ENCODE measurements at places on chromosomes 12 and 14. TPM values are rescaled to one million over a fixed set of nuclear protein-coding genes. Genes with fewer than 3 reads are reported as not detected.

DNA sequence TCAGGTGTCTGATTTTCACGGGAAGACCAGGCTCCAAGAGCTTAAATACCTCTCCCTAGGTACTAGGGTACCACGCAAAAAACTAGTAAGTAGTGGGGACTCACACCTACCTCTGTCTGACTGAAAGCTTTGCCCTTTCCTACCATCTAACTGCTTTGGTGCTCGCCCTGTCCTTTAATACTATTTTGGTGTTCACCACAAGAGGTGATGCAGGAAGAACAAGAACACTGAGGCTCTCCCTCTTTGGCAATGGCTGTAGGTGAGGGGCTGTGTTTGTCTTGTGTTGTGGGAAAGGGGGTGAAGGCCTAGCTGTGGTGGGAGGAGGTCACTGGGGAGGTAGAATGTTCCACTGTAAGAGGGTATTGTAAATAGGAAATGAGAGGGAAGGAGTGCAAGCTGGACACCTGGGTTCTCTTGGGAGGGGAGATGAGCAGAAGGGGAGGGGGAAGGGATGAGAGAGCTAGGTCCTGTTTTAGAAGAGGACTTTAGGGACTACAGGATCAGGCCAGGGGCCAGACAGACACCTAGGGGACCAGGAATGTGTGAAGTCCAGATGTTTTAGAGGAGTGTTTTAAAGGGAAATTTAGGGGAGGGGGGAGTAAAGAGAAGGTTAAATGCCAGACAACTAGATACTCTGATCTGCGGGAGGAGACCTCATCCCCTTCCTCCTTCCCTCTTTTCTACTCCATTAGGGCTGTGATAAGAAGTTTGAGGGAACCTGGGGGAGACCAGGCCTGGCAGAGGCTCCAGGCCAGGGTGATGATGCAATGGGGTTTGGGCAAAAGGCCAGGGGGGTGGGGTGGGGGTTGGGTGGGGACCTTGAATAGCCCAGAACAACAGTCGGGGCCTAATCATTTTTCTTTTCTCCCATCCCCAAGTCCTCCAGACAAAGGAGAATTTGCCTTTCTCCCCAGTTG, 2.1 kb downstream of the ITGA5 start:
- no peak for DNase-seq

DNA sequence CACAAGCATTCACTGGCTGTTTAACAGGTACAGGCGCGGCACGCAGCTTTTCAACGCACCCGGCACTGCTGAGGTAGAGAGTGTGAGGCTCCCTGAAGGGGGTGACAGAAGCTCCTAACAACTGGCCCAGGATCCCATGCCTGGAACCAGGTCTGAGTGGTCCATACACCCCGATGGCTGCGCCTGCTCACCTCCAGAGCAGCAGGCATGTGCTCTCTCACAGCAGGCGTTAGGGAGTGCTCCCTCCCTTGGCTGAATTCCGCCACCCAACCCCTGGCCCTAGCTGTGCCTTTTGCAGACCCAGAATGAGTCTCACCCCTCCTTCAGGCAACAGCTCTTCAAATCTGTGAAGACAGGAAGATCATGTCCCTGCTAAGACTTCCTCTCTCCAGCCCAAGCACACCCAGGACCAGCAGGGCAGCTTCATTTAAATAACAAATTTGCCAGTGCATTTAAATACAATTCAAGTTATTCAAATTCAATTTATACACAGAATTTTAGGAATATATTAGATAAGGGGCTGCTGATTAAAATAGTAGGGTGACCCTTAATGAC, 86.0 kb downstream of the SETD3 start:
- no peak for DNase-seq

GRCh38 chr12:124233846-124234640, 60.9 kb upstream of the RFLNA start:
- DNase-seq: no peak

DNA sequence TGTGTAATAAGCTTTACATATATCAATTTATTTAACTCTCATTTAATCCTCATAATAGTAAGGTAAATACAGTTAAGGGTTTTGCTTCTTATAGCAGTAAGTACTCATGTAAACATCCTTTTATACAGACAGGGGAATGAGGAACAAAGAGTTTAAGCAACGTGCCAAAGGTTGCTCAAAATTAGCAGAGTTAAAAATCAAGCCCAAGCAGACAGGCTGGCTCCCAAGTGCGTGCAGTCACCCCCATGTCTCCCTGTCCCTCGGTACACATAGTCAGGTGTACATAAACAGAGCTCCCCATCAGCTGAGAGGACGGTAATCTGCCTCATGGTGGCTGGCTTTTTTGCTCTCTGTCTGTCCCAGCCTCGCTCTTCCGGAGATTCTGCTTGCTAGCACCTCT, 126.4 kb downstream of the DERA start:
- DNase-seq: no peak

DNA sequence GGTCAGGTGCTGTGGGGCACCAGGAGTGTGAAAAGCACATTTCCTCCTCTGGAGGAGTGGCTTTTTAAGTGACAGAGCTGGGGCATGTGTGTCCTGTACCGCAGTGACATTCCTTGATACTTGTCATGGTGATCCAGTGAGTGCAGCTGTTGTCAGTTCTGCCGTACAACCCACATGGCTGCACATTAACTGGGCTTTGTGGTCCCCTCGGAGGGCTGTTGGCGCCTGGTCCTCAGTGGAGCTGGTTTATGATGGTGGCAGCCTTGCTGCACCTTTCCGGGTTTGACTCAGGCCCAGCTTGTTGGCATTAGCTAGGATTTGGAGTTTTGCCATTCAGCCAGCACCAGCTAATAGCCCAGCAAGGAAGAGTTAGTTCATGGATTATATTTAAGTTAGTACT, 77.0 kb downstream of the SLC25A47 start:
- DNase-seq: no peak

DNA sequence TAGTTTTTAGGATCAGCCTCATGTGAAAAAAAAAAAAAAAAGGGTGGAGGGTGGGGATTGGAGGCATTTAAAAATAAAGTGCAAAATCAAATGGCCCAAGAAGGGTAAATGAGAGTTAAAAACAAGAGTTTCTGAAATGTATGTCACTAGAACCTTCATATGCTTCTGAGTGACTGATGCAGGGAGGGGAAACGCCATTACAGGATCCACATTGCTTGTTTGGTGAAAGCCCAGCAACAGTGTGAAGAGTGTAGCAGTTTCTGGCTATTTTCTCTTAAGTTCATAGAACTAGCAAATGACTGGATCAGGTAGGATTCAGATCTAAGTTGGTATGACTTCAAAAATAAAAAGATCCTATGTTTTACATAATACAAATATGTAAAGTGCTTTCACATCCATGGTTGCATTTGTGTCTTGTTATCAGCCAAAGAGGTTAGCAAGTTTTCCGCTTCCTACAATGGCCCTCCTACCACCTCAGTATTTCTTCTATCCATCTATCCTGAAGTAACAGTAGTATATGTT, 2.9 kb downstream of the CHPT1 start:
- DNase-seq: no peak

DNA sequence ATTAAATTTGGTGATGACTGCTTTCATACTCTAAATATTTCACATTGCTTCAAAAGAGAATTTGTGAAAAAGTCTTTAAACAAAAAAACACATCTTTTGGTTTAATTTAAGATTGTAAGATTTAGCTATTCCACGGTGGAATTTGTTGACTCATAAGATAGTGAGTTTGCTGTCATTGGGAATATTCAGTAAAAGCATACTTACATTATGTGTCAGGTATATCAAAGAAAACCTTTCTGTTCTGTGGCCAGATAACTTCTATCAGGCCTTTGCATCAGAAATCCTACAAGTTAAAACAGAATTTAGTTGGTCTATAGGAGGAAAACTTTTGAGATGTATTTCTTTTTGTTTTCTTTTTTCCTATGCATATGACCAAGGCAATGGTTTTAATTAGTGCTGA, 148.8 kb upstream of the E2F7 start:
- no peak for DNase-seq

GRCh38 chr12:124387528-124387911, 92.6 kb downstream of the RFLNA start:
- no peak for DNase-seq

DNA sequence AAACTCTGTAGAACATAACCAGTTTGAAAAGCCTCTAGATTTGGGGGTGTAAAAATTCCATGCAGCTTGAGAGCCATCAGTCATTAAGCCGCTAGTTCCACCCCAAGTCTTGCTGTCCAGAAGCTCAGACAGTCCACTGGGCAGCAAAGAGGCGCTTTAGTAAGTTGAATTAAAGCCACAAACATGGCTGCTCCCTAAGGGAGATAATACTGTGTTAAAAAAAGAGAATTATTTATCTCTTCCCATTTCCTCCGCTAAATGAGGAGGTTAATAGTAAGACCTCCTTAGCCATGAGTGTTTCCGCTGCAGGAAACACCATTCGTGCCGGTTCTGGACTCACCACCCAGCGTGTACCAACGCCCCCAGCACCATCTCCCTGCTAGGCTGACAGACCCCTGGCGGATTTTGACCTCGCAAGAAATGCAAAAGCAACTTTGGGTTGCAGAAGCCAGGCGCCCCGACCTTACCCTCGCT, 536 bp downstream of the TM7SF3 start:
- DNase-seq: no peak

GRCh38 chr14:104385531-104386101, 193.9 kb upstream of the C14orf180 start:
- no peak for DNase-seq

- no peak for DNase-seq
Observed at GRCh38 chr14:99280852-99281251, 8.9 kb upstream of the BCL11B start.

- DNase-seq: no peak
Observed at GRCh38 chr14:53252141-53252540, 99.0 kb upstream of the DDHD1 start.

GRCh38 chr14:68807148-68807600, 14.3 kb upstream of the ZFP36L1 start:
- no peak for DNase-seq

DNA sequence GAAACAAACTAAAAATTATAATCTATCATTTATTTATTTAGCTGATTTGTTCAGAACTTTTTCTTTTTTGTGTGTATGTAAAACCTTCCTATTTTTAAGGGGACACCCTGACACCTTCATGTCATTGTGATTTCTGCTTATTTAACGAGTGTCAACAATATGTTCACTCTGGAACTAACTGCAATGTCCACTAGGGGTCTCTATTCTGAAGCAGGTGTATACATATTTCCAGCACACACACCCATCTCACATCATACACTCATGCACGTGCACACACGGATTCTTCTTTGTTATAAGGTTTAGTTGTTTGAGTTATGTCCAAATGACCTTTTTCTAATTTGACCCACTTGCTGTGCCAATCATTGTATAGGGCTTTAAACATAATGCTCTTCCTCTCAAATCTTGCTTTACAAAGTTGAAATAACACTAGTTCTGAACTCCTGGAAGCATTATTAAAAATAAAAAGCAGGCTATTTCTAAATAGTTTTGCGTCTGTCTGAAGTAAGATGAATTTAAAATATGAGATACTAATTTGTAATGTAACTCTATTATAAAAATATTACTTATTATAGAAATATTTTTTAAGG, 15.5 kb downstream of the E2F7 start:
- DNase-seq: no peak

DNA sequence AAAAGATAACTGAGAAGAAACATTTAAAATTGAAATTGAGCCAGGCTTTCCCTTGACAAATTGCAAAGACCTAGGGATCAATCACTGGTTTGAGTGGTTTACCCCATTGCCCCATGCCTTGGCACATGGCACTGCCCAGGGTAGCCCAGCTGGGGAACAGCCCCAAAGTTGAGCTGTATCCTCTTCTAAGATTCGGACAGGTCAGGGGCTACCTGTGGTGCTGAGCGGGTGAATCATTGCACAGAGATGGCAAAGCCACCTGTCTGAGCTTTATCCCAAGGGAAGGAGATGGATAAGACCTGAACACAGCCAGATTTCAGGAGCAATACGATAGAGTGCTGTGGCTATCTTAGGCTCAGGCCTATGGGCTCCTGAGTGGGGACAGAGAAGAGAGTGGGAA, 7.0 kb downstream of the IFI27L2 start:
- DNase-seq: no peak

DNA sequence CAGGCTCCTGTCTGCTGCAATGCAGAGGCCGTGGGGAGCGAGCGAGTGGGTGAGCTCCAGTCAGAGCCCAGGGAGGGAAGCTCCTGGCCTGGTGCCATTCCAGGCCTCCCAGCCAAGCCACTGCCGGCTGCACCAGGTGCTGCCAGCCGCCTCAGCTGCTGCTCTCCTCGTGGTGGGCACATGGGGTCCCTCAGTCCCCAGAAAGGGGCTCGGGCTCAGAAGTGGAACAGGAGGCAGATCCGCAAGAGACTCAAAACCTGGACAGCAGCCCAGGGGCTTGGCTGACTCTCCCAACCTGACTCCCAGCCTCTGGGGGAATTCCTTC, 2.4 kb downstream of the ABCB9 start:
- DNase-seq: no peak

DNA sequence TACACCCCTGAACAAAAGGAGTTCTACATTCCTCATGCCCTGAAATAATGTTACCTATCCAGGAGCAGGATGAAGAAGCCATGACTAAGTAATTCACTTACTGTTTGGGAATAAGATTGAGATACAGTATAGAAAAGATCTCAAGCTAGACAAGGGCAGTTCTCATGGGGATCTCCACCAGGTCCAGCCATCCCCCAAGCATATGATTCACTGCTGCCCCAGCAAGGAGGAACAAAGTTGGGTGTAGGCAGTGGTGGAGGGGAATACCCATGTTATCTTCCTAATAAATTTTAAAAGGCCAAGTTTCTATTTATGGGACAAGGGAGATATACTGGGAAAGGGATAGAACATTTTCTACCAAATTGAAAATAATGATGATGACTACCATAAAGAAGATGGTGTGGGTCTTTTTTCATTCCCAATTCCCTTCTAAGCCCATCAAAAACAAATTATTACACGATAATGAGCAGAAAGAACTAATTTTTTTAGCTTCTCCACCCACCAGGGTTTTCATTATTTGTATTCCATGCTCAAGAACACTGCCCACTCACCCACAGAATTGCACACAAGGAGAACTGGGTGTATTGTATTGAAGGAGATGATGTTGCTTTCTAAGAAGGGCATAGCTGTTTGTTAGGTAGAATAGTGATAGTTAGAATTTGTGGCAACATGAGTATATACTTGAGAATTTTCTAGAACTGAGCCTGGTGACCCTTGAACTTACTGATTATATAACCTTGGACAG, 204.6 kb downstream of the BTG1 start:
- no peak for DNase-seq

- DNase-seq: peak; percentile 91
Observed at GRCh38 chr12:42299392-42300308, 26.2 kb downstream of the ZCRB1 start.

DNA sequence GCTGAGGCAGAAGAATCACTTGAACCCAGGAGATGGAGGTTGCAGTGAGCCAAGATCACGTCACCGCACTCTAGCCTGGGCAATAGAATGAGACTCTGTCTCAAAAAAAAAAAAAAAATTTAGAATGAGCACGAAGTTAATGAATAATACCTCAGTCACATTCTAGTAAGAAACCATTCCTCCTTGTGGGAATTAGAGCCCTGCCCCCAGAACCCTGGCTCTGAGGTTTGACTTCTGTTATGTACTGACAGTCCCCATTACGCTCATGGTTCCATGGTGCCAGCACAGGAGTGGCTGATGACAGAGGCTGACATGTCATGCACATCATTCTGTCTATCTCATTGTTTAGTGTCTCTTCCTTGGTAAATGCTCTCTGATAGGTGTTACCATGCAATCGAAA, 132.6 kb upstream of the FGD4 start:
- no peak for DNase-seq

PTGDR gene
- not detected for total RNA-seq

WNT1 gene
- total RNA-seq: not detected

RDH16 gene
- total RNA-seq: 0.54 TPM

RAB15 gene
- total RNA-seq: 2.4 TPM

C3AR1 gene
- total RNA-seq: 0.21 TPM

TSFM gene
- total RNA-seq: 34.3 TPM

VWF gene
- not detected for total RNA-seq

ADCY4 gene
- total RNA-seq: 2.4 TPM

TDP1 gene
- 77.2 TPM for total RNA-seq

NR2C1 gene
- 19.8 TPM for total RNA-seq
